ENCODE measurements at places on chromosomes 1 and 21.

DNA sequence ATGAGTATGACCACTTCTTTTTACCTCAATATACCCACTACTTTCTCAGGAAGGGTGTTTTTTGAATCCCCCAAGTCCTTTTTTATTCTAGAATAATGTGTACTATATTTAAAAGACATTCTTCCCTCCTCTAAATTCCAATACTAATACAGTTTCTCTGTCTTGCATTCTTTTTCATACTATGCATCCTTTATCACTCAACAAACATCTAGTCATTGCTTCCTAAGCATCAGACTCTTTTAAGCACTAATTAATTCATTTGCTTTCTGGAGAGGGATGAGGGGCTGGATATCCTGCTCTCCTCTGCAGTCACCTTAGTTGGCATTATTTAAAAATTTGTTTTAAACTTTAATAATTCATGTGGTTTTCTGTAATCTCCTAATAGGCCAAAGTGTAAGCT is 838.8 kb downstream of the KCNT2 start:
- no peak for DNase-seq

DNA sequence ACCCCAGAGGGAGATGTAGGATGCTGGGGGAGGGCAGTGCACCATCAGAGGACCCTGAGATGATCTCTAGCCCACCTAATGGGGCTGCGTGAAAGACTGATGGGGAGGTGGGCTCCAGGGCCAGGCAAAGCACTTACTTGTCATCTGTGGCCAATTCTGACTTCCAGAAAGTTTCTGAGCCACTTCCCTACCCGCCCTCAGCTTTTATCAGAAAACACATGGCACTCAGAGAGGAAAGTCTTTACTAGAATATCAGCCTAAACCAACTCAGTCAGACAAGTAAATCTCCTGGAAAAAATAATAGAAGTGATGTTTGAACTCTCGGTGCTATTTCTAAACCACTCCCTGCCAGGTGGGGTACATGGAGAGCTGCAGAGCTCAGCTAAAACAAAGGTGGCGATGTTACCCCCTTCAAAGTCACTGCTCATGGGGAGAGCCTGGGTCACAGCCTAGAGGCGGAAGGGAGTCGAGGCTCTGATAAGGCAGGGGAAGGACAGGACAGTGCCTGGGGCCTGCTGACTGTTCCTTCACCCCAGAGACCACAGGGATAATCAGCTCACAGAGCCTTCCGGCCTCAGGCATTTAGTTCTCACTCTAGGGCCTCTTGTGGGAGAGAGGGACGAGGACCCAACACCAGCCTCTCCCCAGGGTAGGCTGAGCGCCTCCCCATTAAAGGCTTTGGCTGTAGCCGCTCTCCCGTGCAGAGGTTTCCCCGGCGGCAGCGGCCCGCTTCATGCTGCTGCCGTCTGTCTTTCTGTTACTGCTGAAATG is 14.2 kb downstream of the SMIM12 start:
- DNase-seq = no peak

DNA sequence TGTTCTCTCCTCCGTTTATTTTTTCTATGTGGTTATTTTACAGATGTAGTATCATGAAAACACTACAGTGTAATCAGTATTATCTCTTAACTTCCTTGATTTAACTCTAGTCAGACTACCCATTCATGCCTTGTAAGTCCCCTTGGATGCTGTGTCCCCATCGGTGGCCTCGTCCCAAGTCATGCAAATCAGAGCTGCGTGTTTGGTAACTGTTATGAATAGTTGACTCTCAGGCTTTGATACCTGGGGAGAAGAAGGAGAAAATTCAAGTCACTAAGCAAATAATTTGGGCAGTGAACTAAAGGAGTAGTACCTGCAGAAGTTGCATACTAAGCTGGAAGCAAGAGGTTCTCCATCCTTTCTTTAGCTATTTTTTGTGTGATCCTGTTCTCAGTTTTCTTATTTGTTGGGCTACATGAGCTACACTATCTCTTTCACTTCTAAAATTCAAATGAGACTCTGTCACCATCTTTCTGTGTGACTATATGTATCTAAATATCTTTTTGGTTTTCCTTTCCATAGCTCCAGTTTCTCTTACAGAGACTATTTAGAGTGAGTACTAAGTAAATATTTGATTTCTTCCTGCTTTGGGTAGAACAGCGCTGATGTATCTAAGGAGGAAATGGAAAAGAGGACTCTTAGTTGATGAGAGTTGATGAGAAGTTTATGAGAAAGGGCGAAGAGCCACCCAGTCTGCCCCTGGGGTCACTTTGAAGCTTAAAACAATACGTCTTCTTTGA is 50.9 kb downstream of the VANGL2 start:
- no peak for DNase-seq

GRCh38 chr1:162131400-162132321 is 62.2 kb downstream of the NOS1AP start:
- no peak for DNase-seq

- DNase-seq = no peak
Observed at GRCh38 chr1:177744906-177745305, 225.0 kb downstream of the SEC16B start.

DNA sequence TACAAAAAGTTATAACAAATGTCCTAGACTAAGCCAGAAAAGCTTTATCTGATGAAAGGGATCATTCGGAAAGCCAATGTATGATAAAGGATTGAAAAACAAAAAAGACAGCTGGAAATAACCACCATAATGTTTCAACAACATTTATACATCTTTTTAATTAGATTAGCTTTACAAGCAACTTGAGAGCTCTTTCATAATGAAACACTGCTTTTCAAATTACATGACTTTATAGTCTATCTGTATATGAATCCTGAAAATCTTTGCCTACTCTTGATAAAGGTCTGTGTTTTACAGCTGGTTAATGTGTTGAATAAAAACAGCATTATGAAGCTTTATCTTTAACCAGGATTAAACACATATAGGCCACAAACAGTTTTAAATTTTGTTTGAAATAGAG is 25.5 kb downstream of the SPRTN start:
- DNase-seq = no peak

- DNase-seq = no peak
Observed at GRCh38 chr1:58104960-58105359, 441.6 kb downstream of the OMA1 start.

GRCh38 chr1:94111879-94112278 is 9.1 kb downstream of the ABCA4 start:
- DNase-seq = no peak

DNA sequence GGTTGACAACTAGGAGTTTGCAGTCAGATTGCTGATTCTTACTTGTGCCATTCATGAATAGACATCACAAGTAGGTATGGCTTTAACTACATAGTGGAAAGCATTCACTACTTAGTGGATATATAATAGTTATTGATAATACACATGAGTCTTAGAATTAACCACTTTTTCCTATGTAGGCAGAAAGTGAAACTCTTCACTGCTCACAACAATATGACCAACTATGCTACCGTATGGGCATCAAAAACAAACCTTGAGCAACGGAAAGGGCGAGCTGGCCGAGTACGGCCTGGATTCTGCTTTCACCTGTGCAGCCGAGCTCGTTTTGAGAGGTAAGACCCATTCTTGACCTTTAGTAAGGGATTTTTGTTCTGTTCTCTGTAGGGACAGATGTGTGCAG is 38.7 kb downstream of the DHX9 start:
- DNase-seq = no peak

DNA sequence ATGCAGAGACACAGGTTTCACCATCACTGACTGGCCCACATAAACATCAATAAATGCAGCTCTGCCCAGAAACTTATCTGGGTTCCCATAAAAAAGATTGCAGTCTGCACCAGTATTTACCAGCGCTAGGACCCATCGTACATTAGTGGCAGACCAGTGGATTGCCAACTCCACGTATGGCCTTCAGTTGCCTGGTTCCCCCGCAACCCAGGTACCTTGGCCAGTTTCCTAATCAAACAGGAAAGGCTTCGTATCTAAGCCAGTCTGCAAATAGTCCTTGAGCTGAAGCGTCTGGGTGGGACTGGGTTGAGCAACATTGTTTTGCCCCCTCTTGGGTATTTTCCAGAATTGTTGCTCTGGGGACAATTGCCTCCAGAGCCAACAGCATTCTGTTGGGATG is 1639.3 kb downstream of the MRPL39 start:
- no peak for DNase-seq

DNA sequence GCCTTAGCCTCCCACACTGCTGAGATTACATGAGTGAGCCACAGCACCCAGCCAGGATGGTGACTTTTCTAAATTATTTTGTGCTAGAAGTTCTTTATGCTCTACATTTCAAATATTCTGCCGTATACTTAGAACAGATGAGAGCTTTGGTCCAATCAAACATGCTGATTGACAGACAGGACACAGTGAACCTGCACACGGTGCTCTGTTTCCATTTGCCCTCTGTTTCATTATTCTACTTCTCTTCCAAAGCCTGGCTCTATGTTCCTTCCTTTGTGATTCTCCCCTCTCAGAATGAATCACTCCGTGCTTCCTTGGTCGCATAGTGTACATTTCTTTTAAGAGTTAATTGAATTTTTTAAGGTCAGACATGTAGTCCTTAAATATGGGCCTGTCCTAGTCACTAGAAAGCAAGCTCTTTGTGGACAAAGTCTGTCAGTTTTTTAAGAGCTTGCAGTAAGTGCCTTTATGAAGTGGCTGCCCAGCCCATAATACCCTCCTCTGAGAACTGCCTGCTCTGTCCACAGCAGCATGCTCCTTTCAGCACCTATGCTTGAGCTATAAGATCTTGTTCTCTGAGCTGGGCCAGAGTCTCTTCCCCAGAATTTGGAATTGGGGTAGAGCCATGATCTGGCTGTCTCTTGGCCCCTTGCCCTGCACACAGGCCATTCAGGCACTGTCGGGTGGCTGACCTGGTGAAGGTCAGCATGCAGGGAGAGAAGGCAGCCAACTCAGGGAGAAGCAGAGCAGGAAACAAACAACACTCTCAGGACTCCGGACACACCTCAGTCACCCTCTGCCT is 66.8 kb upstream of the SLC44A3 start:
- DNase-seq = no peak

DNA sequence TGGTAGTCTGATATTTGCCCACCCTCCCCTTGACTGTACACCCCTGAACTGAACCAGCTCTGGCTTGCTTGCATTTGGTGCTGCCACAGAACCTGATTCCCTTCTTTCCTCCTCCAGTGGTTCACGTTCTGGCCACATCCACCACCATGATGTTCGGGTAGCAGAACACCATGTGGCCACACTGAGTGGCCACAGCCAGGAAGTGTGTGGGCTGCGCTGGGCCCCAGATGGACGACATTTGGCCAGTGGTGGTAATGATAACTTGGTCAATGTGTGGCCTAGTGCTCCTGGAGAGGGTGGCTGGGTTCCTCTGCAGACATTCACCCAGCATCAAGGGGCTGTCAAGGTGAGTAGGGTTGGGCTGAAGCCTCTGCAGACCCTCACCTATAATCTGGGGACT is 1.8 kb downstream of the CDC20 start:
- no peak for DNase-seq

- no peak for DNase-seq
Observed at GRCh38 chr1:45554198-45554597, 3.6 kb downstream of the AKR1A1 start.

GRCh38 chr21:27026501-27026900 is 59.6 kb upstream of the ADAMTS5 start:
- DNase-seq = peak; percentile 45

DNA sequence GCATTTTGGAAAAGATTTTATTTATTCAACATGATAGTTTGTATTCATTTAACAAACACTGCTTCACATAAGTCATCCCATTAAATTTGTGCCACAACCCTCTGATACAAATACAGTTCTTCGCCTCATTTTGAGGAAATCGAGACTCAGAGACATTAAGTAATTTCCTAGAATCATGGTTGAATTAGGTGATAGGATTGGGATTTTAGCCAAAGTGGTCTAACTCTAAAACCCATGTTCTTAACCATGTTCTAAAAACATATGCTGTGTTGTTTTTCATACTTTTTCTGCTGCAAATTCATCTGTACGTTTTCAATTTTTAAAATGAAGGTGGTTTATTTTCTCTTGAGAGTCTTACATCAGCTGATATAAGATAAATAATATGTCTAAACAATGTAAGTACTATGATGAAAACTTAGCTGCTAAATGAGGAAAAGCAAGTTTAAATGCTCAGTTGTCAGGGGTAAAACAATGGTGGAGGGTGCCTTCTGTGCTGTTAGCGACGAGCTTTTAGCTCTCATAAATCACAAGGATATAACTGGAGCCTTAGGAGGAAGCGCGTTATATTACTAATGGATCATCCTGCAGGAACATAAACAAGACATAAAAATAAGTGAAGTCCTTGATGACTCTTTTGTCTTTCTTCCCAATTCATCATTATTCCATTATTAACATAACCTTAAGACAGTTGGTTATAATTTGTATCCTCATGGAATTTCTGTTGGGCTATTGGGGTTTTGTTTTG is 97.7 kb downstream of the CACHD1 start:
- DNase-seq = no peak

GRCh38 chr1:64568171-64568450 is 98.2 kb downstream of the CACHD1 start:
- no peak for DNase-seq

DNA sequence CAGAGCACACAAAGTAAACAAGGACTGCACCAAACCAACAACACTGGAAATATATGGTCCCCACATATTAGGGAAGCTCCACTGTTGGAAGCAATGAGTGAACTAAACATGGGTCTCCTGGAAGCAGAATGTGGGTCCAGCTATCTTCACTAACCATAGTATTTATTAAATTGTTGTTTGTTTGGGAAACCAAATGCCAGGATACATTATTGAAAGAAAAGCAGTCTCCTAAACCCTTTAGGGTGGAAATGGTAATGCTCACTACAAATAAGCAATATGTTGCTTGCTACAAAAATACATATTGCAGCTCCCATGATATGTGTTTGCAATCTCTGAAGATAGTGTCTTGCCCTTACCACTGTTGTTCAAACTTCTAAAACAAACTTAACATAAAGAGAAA is 2.2 kb downstream of the NEGR1 start:
- no peak for DNase-seq

DNA sequence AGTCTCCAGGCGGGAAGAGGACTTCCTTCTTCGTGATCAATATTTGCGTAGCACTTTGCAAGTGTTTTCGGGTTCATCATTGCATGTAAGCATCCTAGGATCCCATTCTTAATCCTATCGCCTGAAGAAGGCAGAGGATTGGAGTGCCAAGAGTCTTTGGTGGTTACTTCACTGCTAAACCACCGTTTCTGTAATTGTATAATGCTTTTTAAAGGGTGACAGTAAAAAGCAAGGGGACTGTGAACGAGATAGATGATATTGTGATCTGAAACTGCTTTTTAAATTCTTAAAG is 345 bp upstream of the ALDH9A1 start:
- DNase-seq = no peak

GRCh38 chr1:24027838-24028468 is 47.8 kb upstream of the SRSF10 start:
- peak; percentile 41 for DNase-seq

- DNase-seq = no peak
Observed at GRCh38 chr1:101191049-101191448, 45.8 kb upstream of the S1PR1 start.

GRCh38 chr21:34613679-34614627 is 960 bp downstream of the RCAN1 start:
- no peak for DNase-seq
